ENCODE measurements at places on chromosomes 4 and X.
A peak's percentile ranks its signal among the peaks of the same experiment; 100 is the strongest.

DNA sequence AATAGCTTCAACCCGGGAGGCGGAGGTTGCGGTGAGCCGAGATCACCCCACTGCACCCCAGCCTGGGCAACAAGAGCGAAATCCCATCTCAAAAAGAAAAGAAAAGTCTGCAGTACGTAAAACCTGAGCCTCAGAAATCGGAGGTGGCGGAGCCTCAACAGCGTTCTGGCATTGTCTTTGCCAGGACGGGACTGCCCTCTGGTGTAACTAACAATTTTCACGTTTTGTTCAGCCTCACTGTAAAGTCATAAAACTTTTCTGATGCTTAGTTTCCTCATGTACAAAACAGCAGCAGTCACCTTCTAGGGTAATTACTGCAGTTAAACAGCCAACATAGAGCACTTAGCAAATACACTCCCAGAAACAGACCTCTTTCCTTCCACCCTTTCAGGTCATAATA, 121.7 kb downstream of the RBM47 start:
- no peak for ATAC-seq

DNA sequence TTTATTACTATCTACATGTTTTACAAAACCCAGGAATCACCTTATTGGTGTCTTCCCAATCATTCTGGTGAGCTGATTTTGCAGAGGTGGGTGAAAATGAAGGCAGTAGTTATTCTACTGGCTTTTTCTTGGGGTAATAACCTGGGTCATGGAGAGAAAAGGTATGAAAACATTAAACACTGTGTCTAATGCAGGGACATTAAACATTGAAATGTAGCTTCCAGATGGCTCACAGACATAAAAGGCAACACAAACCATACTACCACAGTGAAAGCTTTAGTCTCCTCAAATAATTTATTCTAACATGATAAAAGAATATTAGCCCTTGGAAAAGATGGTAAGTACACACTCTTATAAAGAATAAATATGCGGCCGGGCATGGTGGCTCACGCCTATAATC, 8.0 kb downstream of the SETD7 start:
- ATAC-seq = no peak

GRCh38 chr4:5588046-5588445, 120.3 kb downstream of the EVC2 start:
- no peak for ATAC-seq

- ATAC-seq = no peak
Measured at GRCh38 chr4:77434299-77435092, 171.1 kb upstream of the CXCL13 start.

DNA sequence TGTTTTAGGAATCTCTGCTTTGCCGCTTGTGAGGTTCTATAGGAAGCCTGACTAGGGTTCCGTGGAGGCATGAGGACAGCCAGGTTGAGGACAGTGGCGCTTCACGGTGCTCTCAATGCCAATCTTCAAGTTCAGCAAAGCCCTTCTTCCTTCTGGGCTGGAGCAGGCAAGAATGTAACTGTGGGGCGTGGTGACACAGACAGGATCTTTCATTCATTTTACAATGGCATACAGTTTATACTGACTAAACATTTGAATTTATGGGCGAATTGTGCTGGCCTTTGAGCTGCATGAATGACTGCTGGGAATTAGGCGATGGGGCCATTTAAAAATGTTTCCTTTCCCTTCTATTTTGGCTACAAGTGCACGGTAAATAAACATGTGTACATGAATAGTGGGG, 2.9 kb upstream of the NHS start:
- no peak for ATAC-seq

DNA sequence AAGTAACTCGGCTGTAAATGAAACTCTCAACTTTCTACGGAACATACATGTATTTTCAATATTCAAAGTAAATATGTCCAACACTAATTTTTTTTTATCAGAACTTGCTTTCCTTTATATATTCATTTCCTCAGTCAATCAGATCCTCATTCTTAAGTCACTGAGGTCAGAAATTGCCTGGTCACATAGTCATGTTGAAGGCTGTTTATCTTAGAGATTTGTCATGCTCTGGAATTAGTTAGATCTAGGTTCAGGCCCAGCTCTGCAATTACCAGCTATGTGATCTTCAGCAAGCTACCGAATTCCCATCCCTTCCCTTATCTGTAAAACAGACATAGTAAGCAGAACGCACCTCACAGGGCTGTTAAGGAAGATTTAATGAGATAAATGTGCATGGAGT, 228.8 kb downstream of the SPCS3 start:
- ATAC-seq = no peak

- ATAC-seq = no peak
Measured at GRCh38 chrX:39731330-39731667, 366.5 kb downstream of the BCOR start.

GRCh38 chrX:44306356-44306755, 37.1 kb downstream of the EFHC2 start:
- ATAC-seq = peak; percentile 95

DNA sequence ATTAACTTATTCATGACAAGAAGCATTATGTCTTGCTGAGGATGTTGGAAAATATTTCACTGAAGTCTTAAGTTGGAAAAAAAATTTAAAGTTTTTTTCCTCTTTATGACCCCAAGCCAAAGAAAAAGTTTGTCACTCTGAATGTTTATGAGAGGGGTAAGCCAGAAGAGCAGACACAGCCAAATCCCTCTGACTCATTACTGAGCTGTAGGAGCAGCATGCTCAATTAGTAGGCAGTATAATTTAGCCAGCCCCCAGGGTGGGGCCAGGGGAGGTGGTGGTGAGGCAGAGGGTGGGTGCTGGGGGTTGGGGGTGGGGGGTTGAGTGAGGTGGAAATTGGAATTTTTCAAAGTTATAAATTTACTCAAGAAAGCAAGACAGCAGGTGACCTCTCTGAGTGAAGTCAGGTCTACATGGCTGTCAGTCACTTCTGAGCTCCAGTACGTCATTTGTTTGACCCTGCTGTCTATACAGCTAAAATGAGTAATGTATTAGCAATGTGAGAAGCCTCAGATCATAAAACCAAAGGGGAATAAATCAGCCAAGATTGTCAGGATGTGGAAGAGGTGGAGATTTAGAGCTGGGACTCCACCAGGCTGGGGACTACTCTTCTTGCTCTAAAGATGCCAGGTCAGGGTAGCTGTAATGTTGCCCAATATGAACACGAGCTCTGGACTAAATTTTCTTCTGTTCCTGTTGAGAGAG, 98.8 kb upstream of the NDP start:
- ATAC-seq = no peak

DNA sequence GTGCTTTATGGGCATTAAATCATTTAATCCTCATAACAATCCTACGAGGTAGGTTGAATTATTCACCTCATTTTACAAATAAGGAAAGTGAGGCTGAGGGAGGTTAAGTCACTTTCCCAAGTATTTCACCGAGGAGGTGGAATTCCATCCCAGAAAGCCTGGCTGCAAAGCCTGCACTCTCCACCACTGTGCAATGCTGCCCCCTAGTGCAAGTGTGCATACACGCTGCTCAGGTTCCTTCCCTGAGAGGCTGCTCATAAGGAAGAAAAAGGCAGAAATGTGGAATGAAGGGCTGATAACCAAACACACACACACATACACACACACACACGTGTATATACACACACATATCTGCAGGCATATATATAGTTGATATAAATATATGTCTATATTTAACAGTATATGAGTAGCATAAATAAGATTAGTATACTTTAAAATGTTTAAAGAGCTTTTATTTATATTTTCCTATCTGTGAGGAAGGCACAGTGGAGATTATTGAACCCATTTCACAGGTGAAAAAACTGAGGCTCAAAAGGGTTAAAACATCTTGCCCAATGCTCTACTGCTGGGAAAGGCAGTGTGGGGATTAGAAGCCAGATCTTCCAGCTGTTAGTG, 714.5 kb upstream of the TENM3 start:
- ATAC-seq = peak; percentile 79

DNA sequence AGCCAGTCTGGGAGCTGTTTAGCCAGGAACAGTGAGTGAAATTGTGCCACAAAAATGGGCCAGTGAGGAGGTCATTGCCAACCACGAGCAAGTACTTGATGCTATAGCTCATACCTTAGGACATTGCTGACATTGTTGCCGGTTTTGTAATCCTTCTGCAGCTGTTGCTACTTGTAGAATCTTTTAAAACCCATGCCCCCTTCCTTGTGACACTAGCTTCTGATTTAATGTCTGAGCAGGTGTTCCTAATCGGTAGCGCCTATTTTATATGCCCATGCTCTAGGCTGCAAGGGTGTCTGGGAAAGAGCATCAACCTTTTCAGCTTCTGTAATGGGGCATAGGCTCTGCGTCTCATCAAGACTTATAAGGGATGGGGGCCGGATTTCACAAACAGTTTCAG, 2.6 kb downstream of the POLA1 start:
- no peak for ATAC-seq

DNA sequence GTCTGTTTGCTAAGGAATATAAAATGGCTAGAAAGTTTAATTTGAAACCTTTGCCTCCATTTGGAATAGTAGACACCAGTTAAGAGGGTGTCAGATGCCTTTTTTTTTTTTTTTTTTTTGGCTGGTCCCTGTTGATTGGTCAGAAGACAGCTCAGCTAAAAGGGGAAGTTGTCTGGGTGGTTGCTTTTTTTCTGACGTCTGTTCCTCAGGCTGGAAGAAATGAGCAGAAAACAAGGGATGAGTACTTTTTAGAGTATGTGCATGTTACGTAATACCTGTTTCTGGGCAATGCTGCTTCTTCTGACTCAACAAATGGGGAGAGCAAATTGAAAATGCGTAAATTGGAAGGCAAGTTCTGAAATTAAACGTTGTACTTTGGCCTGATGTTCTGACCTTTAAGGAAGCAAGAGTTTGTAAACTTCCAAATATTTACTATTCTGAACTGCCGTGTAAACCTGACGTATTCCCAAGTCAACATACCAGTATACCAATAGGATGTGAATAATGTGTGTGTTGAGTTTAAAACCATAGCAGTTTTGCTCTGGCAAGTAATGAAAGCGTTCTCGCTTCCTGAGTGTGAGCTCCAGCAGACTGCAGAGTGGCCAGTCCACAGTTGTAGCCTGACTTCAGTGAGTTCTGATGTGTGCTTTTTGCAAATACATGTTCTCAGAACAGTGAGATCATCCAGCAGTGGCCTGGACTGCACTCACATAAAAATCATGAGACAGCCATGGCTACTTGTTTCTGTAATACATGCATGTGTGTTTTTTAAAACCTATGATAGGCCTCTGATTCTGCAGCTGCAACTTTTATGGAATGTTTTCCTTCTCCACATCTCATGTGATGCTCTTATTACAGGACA, 1.7 kb downstream of the SAT1 start:
- ATAC-seq = peak; percentile 7

- ATAC-seq = no peak
Measured at GRCh38 chr4:105715692-105716278, 7.2 kb downstream of the GSTCD start.

GRCh38 chr4:55311792-55312488, 34.1 kb upstream of the SRD5A3 start:
- ATAC-seq = no peak

DNA sequence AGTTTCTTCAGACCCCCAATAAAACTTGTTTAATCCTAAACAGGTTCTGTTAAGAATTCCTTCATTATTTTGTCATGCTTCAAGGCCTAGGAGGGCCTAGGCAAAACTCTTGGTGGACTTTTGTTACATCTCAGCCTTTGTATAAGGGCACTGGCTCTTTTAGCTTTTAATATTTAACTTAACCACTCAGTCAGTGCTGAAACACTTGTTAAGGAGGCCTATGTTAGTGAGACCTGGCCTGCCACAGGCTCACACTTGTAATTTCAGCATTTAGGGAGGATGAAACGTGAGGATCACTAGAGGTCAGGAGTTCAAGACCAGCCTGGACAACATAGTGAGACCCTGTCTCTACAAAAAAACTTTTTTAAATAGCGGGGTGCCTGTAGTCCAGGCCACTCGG, 32.7 kb upstream of the PGK1 start:
- ATAC-seq = no peak

GRCh38 chrX:115616943-115617563, 56.1 kb downstream of the PLS3 start:
- ATAC-seq = peak; percentile 58

- peak; percentile 81 for ATAC-seq
Measured at GRCh38 chr4:100736641-100737451, 219.0 kb upstream of the EMCN start.

DNA sequence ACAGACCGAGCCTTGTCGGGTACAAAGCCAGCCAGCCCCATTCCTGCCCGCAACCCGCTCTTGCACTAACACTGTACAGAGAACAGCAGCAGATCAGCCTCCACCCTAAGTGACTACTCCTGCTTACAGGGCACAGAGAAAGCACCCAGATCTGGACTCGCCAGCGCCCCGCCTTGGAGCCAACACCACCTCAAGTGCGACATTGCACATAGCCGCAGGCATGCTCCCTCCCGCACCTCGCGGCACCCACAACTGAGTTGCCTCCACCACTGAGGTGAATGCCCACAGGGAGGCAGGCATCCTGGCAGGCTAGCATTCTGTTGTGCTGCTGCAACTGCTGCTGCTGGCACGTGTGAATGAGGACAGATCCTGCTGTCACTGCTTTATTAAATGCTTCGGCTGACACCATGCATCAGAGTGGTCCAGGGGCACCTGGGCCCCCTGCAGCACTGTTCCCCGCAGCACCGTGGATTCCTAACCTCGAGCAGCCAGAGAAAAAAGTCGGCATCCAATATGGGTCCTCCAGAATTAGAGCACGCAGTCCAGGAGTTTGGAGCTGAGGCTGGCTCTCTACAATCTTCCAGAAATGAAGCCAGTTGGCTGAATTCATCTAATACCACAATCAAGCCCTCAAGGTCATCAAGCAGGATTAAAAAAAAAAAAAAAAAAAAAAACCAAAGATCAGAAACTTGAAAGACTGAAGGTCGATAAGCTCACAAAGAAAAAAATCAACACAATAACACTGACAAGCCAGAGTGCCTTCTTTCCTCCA, 352.9 kb downstream of the GASK1B start:
- ATAC-seq = no peak

GRCh38 chr4:28482580-28483270, 1622.1 kb downstream of the STIM2 start:
- no peak for ATAC-seq

DNA sequence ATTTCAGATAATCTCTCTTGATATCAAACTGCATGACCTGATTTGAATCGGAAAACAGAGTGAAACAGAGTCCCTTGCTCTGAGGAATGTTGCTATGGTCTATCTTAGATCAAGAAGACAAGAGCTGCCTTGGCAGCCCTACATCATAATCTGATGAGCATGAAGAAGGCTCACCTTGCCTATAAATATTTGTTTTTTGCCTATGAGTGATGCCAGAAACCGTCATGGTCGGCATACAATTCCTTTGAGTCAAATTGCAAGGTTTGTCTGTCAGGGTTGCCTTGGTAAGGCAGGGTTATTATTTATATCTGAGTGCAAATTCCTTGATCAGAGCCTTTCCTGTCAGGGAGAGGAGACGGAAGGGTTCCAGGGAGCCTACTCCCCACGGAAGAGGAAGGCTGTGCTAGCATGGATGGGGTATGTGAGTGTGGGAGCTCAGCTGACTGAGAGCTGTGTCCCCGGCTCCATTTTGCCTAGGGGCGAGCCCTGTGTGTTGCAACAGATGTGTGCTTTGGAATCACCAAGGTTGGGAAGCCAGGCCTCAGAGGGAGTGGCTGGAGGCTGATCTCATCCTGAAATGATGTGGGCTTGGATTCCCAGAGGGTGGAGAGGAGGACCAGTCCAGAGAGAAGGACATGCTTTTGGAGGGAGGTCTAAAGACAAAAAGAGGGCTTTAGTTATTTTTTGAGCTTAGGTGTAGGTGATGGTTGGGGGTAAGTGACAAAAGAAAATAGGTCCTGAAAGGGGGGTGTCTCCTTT, 43.6 kb downstream of the RTL9 start:
- ATAC-seq = peak; percentile 64

All from esophagus mucosa (tissue), 1 donor.